ENCODE measurements at places on chromosomes 11 and 22. TPM values are rescaled to one million over a fixed set of nuclear protein-coding genes. Genes with fewer than 3 reads are reported as not detected.
A peak's percentile ranks its signal among the peaks of the same experiment; 100 is the strongest.

FAM181B gene
- total RNA-seq, result 0.83 TPM

DNA sequence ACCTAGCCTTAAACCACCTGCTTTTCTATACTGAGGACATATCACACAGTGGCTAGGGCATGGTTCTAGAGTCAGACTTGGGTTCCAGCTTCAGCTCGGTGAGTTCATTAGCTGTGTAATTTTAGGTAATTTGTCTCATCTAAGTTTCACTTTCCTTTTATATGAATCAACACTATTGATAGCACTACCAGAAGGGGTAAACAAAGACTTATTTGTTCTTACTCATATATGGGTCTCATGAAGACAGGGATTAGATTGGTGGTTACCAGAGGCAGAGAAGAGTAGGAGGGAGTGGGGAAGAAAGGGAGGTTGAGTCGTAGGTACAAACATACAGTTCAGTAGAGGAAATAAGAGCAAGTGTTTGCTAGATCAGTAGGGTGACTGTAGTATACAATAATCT is 924.7 kb downstream of the OPCML start:
- DNase-seq, result no peak
- no peak overlapping the region for H3K27ac ChIP-seq
- no peaks in the 10 kb centered on the region for H3K27me3 ChIP-seq
- no peaks in the 10 kb centered on the region for H3K36me3 ChIP-seq

DNA sequence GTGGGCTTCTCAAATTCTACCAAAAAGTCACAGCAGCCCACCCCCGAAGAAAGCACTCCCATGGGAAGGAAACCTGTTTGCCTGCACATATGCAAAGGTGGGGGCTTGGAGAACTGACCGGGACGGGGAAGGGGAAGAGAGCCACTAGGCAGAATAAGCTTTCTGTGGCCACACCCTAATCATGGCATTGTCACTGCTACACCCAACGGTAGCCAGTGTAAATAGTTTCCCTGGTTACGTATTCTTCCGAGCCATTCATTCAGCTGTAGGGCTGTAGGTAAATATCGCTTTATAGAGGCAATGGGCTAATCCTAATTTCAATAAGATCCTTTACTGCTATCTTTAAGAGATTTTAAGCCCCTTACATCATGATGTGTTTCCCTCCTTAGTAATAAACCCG is 61.7 kb downstream of the PRDM11 start:
- H3K4me1 ChIP-seq, result peaks cover 43% of the 10 kb centered on the region
- H3K4me3 ChIP-seq, result no peak overlapping the region
- peak overlapping the region; percentile 88 for H3K27ac ChIP-seq
- no peaks in the 10 kb centered on the region for H3K27me3 ChIP-seq
- peaks cover 53% of the 10 kb centered on the region for H3K36me3 ChIP-seq

DNA sequence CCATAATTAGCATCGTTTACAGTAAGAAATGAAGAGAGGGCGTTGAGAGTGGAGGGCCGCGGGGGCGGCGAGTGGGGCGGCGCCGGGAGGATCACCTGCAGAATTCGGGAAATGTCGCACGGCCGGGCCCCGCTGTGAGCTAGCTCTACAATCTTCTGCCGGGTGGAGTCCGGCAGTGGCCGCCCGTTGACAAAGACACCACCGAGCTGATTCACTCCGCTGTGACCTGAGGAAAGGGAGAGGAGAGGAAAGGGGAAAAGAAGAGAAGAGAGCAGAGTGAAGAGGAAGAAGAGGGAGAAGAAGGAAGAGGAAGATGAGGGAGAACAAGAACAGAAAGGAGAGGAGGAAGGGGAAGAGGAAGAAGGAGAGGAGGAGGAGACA is 8.5 kb downstream of the PAX6 start:
- DNase-seq, result peak; percentile 50
- peaks cover 69% of the 10 kb centered on the region for H3K4me1 ChIP-seq
- no peaks in the 10 kb centered on the region for H3K36me3 ChIP-seq
- no peak overlapping the region for H3K4me3 ChIP-seq

MUC5B gene
- not detected for total RNA-seq

DNA sequence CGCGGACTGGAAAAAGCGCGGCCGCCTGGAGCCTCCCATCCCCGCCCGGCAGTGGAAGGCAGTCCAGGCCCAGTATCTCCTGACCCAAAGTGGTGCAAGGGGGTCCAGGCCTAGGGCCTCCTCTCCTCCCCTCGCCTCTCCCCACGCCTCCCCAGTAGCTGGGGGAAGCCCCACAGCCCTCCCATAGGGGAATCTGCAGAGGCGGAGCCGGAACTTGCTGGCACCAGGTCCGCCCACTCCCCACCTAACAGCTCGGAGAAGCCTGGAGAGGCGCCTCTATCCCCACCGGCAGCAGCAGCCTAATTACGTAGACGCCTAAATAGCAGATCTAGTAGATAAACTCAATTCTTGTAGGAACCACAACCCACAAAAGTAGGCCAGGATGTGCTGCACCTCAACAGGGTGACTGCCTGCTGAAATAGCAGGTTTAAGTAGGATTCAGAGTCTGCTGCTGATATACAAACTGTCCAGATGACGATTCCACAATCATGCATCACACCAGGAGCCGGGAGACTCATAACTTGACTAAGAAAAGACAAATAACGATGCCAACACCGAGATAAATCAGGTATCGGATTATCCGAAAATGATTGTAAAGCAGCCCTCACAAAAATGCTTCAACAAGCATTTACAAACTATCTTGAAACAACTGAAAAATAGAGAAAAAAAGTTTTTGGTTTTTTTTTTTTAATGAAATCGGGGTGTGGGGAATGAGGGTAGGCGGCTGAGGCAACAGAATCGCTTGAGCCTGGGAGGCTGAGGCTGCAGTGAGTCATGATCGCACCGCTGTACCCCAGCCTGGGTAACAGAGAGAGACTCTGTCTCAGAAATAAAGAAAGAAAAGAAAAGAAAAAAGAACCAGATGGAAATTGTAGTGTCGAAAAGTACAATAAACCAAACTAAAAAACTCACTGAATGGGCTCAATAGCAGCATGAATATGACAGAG is 11.4 kb upstream of the BRD1 start:
- DNase-seq, result no peak
- H3K27ac ChIP-seq, result no peak overlapping the region
- H3K4me3 ChIP-seq, result no peak overlapping the region
- H3K36me3 ChIP-seq, result no peaks in the 10 kb centered on the region

GRCh38 chr22:41598081-41598480 is 8.4 kb upstream of the PMM1 start:
- DNase-seq, result no peak
- peaks cover 37% of the 10 kb centered on the region for H3K36me3 ChIP-seq
- H3K27ac ChIP-seq, result no peak overlapping the region
- no peaks in the 10 kb centered on the region for H3K27me3 ChIP-seq

KIAA1671 gene
- total RNA-seq, result 14.2 TPM

GRCh38 chr11:76604081-76604625 is 66.4 kb downstream of the LRRC32 start:
- peaks cover 50% of the 10 kb centered on the region for H3K4me1 ChIP-seq
- H3K27ac ChIP-seq, result peak overlapping the region; percentile 17
- no peaks in the 10 kb centered on the region for H3K36me3 ChIP-seq
- DNase-seq, result peak; percentile 79
- no peaks in the 10 kb centered on the region for H3K27me3 ChIP-seq
- no peak overlapping the region for H3K4me3 ChIP-seq

GRCh38 chr11:84812471-84812969 is 814.6 kb downstream of the DLG2 start:
- no peak for DNase-seq
- H3K27ac ChIP-seq, result no peak overlapping the region
- H3K4me3 ChIP-seq, result no peak overlapping the region

OR6A2 gene
- not detected for total RNA-seq

DNA sequence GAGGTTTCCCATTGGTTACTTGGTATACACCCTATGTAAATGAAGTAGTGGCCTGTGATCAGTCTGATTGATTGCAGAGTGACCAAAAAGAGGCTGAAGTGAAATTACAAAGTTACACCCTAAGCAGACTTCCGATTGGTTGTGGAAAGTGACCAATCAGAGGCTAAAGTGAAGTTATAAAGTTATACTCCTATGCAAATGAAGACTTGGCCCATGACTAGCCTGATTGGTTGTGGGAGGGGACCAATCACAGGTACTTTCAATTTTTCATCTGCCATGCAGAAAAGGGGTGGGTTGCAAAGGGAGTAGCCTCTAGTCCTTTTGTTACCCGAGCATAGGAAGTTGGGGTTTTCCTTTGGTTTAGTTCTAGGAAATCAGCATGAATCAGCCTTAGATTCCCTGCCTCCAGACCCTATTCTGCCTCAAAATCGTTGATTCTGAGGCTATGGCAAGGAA is 18.1 kb upstream of the CSTF3 start:
- no peaks in the 10 kb centered on the region for H3K36me3 ChIP-seq
- H3K4me1 ChIP-seq, result peaks cover 24% of the 10 kb centered on the region
- no peaks in the 10 kb centered on the region for H3K27me3 ChIP-seq
- no peak for DNase-seq
- no peak overlapping the region for H3K4me3 ChIP-seq

DNA sequence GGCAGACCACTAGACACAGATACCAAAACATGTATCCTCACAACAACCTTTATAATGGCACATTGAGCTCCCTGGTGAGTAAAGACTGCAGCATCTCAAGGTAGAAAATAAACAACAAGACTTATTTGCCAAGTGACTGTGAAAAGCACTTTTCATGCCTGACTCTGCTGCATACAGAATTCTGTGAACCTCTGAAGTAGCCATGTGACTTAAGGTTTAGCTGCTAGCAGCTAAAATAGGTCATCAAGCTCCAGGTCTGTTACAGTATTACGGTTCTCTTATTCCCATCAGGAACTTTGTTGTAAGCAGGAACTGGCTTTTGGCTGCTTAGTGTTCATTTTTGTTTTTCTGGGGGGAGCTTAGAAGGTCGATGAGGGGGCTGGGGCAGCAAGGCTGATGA is 139.4 kb downstream of the PAX6 start:
- H3K36me3 ChIP-seq, result no peaks in the 10 kb centered on the region
- H3K4me1 ChIP-seq, result no peaks in the 10 kb centered on the region
- no peak overlapping the region for H3K27ac ChIP-seq

DNA sequence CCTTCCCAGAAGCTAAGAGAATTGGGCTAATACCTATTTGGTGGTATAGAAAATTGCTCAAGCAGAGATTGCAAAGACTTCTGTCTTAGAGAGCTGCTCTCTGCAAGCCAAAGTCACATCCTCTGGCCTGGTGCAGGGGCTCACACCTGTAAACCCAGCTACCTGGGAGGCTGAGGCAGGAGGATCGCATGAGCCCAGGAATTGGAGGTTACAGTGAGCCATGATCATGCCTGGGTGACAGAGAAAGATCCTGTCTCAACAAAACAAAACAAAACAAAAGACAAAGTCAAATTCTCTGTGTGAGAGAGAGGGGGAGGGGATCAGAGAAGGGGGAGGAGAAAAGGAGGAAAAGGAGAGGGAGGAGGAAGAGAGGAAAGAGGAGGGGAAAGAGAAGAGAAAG is 15.0 kb upstream of the EXPH5 start:
- no peak for DNase-seq
- no peaks in the 10 kb centered on the region for H3K36me3 ChIP-seq
- no peaks in the 10 kb centered on the region for H3K27me3 ChIP-seq
- no peak overlapping the region for H3K4me3 ChIP-seq
- H3K27ac ChIP-seq, result no peak overlapping the region

ACER3 gene
- 11.6 TPM for total RNA-seq

EFCAB6 gene
- 2.7 TPM for total RNA-seq
